NCI-H226 (cell line): ENCODE measurements at places on chromosomes 5 and 9.

- no peak for DNase-seq
Measured at GRCh38 chr9:131387394-131387793, 6.5 kb upstream of the PRRC2B start.

DNA sequence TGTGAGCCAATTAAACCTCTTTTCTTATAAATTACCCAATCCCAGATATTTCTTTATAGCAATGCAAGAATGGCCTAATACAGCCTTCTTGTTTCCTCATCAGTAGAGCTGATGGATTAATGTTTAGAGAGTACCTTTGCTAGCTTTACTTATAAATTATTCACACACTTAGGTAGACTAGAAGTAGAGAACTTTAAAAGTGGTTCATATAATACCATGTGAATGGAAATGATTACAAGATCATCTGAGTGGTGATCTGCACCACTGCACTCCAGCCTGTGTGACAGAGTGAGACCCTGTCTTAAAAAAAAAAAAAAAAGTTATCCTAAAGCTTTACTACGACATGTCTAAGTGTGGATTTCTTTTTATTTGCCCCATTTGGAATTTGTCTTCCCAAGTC, 23.2 kb upstream of the LRRTM2 start:
- DNase-seq: no peak

DNA sequence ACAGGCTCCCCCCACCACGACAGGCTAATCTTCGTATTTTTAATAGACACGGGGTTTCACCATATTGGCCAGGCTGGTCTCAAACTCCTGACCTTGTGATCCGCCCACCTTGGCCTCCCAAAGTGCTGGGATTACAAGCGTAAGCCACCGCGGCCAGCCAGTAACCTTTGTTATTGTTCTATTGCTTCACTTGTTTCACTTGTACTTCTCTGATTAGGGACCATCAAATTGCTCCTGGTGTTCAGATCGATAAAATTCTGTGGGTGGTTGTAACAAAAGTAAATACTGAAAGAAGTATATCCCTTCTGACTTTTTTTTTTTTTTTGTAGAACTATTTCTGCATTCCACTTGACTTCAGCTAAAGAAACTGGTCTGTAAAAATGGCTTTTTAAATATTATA, 445.5 kb upstream of the CDH10 start:
- no peak for DNase-seq

- DNase-seq: no peak
Measured at GRCh38 chr9:117224695-117225094, 190.2 kb downstream of the ASTN2 start.

DNA sequence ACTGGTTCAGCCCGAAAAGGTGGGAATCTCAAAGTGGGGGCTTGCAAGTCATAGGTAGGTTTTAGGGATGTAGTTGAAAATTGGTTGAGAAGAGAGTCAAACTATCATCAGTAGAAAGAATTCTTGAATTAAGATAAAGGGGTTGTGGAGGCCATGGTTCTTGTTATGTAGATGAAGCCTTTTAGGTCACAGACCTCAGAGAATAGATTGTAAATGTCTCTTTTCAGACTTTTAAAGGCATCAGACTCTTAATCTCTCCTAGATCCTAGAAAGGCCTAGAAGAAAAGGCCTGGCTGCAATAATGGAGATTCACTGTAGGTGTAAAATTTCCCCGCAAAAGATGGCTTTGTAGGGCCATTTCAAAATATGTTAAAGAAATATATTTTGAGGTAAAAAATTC, 96.4 kb downstream of the PSAT1 start:
- DNase-seq: no peak

DNA sequence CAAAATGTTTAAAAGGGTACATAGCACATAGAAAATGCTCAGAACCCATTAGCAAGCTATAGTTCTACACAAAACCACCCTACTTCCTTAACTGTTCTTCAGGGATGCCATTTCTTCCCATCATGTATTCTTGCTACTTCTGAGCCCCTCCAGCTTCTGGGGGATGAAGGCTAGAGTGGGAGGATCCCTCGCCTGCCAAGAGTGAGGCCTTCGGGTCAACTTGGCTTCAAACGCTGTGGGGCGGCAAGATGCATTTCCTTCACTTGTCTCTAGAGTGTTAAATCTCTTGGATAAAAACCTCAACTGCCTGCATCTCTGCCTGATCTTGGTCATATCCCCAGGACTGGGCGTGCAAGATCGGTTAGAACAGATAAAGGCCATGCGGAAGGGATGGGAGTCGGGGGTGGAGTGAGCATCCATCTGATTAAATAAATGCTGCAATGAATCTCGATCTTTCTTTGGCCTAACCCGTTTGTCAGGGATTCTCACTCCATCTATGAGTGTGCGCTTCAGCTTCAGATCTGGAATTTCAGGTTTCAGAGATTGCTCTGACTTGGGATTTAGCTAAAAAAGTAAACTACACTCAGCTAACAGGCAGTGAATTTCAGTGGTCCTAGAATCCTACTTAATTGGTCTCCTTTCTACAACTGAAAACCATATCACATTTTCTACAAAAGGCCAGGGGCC, 118.0 kb upstream of the PANK3 start:
- no peak for DNase-seq

DNA sequence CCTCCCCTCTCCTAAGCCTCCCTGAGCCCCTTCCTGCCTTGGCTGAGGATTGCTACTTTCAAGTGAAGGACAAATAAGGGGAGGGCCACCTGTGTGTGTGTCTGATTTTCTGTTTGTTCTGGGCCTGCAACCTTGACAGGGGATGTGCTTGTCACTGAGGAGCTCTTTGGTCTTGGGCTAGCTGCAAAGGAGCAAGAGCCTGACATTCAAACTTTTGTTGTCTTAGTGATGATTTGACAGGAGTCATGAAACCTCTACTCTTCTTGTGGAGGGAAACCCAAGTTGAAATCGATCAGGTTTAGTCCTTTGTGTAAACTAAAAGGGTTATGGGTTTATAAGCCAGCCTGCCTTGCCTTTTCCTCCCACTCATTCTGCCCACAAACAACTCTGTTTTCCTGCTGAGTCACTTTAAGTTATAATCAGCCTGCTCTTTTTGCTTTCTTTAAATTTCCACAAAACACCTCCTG, 16.9 kb downstream of the CLTA start:
- no peak for DNase-seq

DNA sequence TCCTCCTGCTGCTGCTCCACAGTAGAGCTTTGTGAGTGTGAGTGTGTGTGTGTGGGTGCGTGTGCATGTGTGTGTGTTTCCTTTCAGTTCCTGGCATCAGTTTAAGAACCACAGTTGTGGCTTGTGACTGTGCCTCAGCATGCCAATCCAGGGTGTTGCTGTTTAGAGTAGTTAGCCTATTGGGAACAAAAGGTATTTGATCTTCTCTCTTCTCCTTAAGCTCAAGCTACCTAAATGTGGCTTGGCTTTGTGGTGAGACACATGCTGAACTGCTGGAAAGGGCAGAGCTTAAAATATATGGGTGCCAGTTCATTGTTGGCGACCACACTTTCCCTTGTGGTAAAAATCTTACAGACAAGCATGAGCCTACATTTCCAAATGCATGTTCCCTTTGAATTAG, 116.6 kb upstream of the BNC2 start:
- no peak for DNase-seq

GRCh38 chr9:95841377-95841776, 34.1 kb upstream of the ERCC6L2 start:
- no peak for DNase-seq

DNA sequence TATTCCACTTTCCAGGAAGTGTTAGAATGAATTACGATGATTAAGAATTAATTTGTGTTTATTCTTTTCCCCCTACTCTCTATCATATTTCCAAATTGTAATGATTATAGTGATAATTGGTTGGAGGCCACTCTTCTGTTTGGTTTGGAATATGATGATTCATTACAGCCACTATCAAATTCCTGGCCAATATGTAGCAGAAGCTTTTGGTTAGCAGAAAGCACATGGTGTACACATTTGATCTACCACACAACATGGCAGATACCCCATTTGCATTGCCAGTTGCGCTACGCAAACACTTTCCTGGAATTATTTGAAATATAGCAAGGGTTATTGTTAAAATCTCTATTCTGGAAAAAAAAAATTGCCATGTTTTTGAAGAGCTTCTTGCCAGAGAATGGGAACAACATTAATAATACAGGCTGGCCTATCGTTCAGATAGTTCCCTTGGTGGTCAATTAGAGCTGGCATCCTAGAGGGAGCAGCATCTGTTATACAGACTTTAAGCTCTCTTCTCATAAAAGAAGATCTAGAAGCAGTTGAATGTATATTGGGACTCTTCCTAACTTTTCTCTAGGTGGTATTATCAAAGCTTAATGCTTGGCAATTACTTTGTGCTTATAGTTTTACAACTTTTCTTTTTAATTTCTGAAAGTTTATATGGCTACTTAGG, 455.0 kb upstream of the ACTBL2 start:
- no peak for DNase-seq

DNA sequence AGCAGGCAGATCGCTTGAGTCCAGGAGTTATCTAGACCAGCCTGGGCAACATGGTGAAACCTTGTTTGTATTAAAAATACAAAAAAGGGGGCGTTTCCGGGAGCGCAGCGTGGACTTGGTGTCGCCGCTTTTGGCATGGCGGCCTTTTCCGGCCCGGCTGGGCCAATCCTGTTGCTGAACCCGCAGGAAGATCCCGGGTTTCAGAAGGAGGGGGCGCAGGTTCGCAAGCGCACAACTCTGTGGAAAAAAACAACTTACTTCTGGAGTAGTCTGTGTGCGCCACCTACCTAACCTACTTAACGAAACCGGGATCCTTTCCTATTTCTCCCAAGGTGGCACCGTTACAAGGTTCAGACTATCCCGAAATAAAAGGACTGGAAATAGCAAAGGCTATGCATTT, 198.6 kb downstream of the MSX2 start:
- DNase-seq: no peak

DNA sequence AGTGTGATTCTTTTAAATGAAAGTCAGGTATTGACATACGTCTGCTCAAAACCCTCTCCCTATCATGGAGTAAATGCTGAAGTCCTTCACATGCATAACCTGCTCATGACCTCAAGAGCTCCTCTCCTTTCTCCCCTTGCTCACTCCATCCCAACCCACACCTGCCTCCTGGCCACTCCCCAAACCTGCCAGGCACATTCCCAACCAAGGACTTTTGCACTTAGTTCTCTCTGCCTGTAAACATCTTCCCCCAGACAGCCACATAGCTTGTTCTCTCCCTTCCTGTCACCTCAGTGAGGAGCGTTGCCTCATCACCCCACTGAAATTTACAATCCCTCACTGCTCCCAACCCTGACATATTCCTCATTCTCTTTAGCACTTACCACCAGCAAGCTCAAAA, 8.7 kb downstream of the SETD9 start:
- no peak for DNase-seq

DNA sequence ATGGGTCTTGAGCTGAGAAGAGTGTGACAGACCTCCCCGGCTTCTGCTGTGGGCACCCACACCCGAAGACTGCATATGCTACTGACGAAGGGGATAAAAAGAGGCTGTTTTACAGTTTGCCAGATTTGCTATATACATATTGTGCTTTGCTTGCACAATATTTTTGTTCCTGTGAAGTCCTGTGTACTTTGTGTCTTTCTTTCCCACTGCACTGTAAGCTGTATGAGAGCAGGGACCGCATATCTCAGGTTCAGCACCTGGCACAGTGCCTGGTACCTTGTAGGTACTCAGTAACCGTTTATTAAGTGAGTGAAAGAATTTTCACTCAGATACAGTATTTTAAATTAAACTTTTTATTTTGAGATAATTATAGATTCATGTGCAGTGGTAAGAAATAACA, 8.2 kb upstream of the GARNL3 start:
- no peak for DNase-seq
